ENCODE measurements at places on chromosomes 6 and 20. TPM values are rescaled to one million over a fixed set of nuclear protein-coding genes. Genes with fewer than 3 reads are reported as not detected.

Gene ELOVL2
- 0.16 TPM for total RNA-seq

Gene SUMO4
- total RNA-seq: 4.8 TPM

Gene ZSCAN16
- 0.52 TPM for total RNA-seq

Gene DNMT3B
- 2.3 TPM for total RNA-seq

Gene GMEB2
- total RNA-seq: 14.0 TPM

All from epithelial cell of alveolus of lung (primary cell).